HCEC 1CT (cell line): ENCODE measurements at places on chromosomes 3 and 15.

GRCh38 chr15:39030291-39031070 lies 465.9 kb upstream of the RASGRP1 start:
- DNase-seq = no peak

DNA sequence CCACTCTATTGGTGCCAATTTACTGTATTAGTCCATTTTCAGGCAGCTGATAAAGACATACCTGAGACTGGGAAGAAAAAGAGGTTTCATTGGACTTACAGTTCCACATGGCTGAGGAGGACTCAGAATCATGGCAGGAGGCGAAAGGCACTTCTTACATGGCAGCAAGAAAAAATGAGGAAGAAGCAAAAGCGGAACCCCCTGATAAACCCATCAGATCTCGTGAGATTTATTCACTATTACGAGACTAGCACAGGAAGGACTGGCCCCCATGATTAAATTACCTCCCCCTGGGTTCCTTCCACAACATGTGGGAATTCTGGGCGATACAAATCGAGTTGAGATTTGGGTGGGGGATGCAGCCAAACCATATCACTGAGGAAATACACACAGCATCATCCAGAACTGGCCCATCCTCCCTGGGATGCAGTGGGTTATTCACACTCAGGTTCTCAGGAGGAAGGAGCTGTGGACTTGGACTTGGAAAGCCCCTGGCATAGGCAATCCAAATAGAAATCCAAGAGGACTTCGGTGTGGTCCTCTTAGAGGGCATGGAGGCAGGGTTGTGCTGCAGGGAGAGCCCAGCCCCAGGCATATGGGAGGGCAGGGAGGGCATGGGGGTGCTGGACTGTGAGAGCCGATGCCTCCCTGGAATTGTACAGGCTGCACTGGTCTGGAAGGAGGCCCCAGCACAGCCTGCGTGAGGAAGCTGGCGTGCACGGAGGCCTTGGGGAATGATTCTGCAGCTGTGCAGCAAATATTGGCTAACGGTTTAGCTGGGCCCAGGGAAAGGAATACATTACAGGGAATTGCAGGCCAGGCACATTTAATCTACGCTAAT lies 62.9 kb downstream of the EFCAB12 start:
- DNase-seq = no peak

- DNase-seq = no peak
Measured at GRCh38 chr3:167184511-167184910, 195.6 kb downstream of the ZBBX start.

- no peak for DNase-seq
Measured at GRCh38 chr3:157718800-157719199, 215.6 kb upstream of the VEPH1 start.

GRCh38 chr15:81133782-81134461 lies at the start of gene CFAP161:
Gene CFAP161 (plus strand): TSS chr15:81134270. CDS start chr15:81134330, 60 bp downstream.
- DNase-seq = no peak

- DNase-seq = peak; percentile 71
Measured at GRCh38 chr3:105915524-105915923, 46.7 kb upstream of the CBLB start.

- DNase-seq = no peak
Measured at GRCh38 chr3:7881946-7882345, 619.7 kb upstream of the LMCD1 start.

DNA sequence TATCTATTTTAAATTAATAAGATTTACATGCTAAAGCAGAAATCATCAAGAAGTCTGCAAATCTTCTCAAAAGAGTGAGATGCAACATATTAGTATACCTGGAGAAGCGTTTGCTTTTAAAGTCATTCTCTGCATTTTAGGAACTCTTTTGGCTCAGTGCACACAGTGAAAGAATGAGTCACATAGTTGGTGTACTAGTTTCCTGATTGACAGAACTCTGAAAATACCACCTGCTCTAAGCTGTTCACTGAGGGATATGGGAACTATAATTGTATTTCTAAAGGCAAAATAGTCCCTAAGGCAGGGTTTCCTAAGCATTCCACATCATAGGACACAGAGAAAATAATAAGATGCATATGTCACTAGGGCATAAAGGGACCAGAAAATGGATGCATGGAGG lies 838.5 kb downstream of the DIPK2A start:
- DNase-seq = no peak

DNA sequence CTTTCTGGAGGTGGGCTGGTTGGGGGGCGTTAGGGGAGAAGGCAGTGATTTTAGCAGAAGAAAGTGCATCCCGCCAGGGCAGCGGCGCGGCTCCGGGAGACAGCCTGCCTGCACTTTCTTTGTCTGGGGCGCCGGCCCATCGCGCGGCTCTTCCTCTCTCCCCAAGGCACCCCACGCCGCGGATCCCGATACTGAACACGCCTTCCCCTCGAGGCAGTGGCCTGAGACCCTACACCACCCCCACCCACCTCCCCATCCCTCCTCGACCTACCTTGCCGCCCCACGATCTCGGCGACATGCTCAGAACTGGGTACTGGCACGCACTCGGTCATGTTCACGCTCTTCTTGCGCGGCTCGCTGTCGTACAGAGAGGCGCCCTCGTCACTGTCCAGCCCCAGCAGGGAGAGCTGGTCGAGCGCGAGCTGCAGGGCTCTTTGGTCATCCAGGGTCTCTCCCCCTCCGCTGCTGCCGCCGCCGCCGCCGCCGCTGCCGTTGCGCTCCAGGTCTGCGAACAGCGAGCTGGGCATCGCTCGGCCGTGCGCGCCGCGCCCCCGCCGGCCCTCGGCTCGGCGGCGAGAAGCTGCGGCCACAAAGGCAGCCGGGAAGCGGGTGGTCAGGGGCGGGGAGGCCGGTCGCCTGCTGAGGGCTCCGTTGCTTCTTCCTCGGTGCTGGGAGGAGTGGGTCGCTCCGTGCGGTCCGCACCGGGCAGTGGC lies 483 bp downstream of the MEX3B start:
- DNase-seq = peak; percentile 48

DNA sequence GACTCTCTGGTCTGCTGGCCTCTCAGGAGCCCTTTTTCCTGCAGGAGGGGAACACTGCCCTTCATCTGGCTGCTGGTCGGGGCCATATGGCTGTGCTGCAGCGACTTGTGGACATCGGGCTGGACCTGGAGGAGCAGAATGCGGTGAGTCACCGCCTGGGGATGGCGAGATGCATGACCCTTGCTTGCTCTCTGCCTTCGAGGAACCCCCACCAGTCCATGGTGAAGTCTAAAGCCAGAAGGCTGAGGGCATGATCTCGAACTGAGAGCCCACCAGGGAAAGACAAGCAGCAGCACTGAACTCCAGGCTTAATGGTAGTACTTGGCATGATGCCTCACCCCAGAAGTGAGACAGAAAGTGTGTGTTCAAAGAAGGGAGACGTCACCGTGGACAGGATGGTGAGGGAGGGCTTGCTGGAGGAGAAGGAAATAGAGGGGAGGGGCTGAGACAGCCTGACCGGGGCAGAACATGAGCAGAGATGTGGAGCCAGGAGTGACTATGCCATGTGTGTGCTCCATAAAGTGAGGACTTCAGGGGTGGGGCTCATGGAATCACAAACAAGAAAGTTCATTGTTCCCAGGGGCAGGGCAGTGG lies 19.2 kb downstream of the ANKDD1A start:
- DNase-seq = no peak

GRCh38 chr3:134852893-134853351 lies 57.9 kb downstream of the EPHB1 start:
- no peak for DNase-seq

- DNase-seq = no peak
Measured at GRCh38 chr15:96153929-96154328, 176.6 kb upstream of the NR2F2 start.
